ENCODE measurements at places on chromosomes 5 and 9. TPM values are rescaled to one million over a fixed set of nuclear protein-coding genes. Genes with fewer than 3 reads are reported as not detected.

CA9 gene
- 2.3 TPM for total RNA-seq

RANBP17 gene
- total RNA-seq, result 0.83 TPM

ORM1 gene
- not detected for total RNA-seq

CDKN2B-AS1 gene
- total RNA-seq, result 4.5 TPM

TRAF1 gene
- total RNA-seq, result 3.8 TPM
